Keratinocyte (primary cell): ENCODE measurements at places on chromosomes 5 and 9. TPM values are rescaled to one million over a fixed set of nuclear protein-coding genes. Genes with fewer than 3 reads are reported as not detected.
A peak's percentile ranks its signal among the peaks of the same experiment; 100 is the strongest.

DNA sequence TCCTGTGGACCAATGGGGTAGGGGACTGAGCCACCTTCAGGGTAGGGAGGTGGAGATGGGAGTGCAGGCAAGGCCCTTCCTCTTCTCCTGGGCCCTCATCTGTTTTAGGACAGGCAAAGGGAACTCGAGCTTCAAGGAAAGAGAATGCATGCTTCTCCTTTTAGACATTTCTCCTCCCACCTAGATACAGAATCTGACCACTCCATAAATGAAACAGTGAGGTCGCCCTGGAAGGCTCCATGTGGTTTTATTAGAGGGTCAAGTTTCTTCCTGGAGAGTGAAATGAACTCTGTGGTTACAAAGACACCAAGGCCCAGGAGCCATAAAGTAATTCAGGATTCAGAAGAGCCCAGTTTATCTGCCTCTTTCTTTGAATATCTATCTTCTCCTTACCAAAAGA, 14.9 kb downstream of the LHFPL2 start:
- no peak overlapping the region for H3K27ac ChIP-seq
- H3K4me1 ChIP-seq: peaks cover 5% of the 10 kb centered on the region
- no peak overlapping the region for H3K4me3 ChIP-seq
- DNase-seq: no peak
- peaks cover 32% of the 10 kb centered on the region for H3K36me3 ChIP-seq

DNA sequence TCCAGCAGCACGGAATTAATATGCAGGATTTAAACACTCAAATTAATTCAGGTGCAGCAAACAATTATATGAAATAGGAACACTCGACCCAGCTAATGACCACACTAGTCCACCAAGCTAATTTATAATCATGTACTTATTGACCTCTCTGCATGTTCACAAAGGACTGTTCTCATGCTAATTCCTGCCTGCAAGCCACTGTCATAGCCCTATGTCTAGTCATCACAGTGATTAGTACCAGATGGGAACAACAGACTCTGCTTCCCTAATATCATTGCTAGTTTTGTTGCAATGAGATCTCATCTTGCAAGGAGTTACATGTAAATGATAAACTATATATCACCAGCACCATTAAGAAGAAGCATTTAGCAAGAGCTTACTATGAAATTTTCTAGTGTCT, 553.0 kb upstream of the GRAMD2B start:
- H3K4me3 ChIP-seq: no peak overlapping the region
- peaks cover 14% of the 10 kb centered on the region for H3K4me1 ChIP-seq
- H3K27ac ChIP-seq: no peak overlapping the region
- no peaks in the 10 kb centered on the region for H3K27me3 ChIP-seq
- no peak for DNase-seq

- H3K27me3 ChIP-seq: no peaks in the 10 kb centered on the region
- H3K4me3 ChIP-seq: no peak overlapping the region
Observed at GRCh38 chr5:143055596-143056338, 285.6 kb downstream of the ARHGAP26 start.

DNA sequence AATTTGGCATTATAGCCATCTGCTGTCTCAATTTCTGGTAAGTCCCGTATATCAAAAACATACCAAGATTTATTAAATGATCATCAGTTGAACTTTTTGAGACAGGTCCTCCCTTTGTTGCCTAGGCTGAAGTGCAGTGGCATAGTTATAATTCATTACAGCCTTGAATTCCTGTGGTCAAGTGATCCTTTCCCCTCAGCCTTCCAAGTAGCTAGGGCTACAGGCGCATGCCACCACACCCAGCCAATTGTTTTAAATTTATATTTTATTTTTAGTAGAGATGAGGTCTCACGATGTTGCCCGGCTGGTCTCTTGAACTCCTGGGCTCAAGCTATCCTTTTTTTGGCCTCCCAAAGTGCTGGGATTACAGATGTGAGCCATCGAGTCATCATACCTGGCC, 418.9 kb downstream of the ARHGEF28 start:
- peaks cover 31% of the 10 kb centered on the region for H3K4me1 ChIP-seq
- H3K36me3 ChIP-seq: no peaks in the 10 kb centered on the region
- no peak for DNase-seq
- H3K27me3 ChIP-seq: no peaks in the 10 kb centered on the region

DNA sequence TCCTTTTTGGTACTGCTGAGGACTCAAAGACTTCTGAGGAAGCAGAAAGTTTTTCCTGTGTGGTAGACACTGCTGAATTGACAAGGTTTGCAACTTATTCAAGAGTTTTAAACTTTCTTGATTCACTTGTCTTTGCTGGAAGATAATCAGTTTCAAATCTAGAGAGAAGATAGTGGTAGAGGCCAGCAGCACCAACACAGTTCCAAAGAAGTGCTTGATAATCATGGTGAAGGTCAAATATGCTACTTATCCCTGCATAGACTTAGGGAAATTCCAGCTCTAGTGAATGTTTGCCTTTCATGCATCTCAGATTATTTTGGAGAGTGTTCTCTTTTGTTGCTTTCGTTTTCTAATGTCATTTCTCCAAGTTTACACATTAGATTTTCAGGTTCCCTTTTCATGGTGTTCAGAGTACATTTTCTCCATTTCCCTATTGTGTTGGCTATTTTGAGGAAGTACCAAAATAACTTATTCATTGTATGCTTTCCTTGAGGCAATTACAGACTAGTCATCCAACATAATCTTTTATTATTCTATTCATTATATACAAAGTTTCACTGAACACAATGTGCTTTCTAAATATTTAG, 550 bp downstream of the IFNE start:
- no peaks in the 10 kb centered on the region for H3K4me1 ChIP-seq
- H3K27ac ChIP-seq: no peak overlapping the region
- no peak overlapping the region for H3K4me3 ChIP-seq

- no peak for DNase-seq
- no peak overlapping the region for H3K27ac ChIP-seq
- H3K36me3 ChIP-seq: no peaks in the 10 kb centered on the region
- H3K4me3 ChIP-seq: no peak overlapping the region
Observed at GRCh38 chr9:4266602-4267001, 33.3 kb downstream of the GLIS3 start.

- H3K36me3 ChIP-seq: no peaks in the 10 kb centered on the region
- H3K27ac ChIP-seq: no peak overlapping the region
- no peaks in the 10 kb centered on the region for H3K4me1 ChIP-seq
- no peak for DNase-seq
Observed at GRCh38 chr5:90965110-90965685, 406.6 kb downstream of the ADGRV1 start.

GRCh38 chr5:158861366-158861765, 238.3 kb downstream of the EBF1 start:
- H3K4me3 ChIP-seq: no peak overlapping the region
- H3K27me3 ChIP-seq: peaks cover 3% of the 10 kb centered on the region
- H3K27ac ChIP-seq: no peak overlapping the region
- no peak for DNase-seq

GRCh38 chr5:67105270-67105669, 91.3 kb downstream of the CD180 start:
- peaks cover 23% of the 10 kb centered on the region for H3K36me3 ChIP-seq
- H3K27me3 ChIP-seq: no peaks in the 10 kb centered on the region
- no peak overlapping the region for H3K27ac ChIP-seq

GRCh38 chr9:98330831-98331230, 75.4 kb upstream of the TBC1D2 start:
- no peak for DNase-seq
- no peak overlapping the region for H3K27ac ChIP-seq
- H3K27me3 ChIP-seq: peaks cover 3% of the 10 kb centered on the region

DNA sequence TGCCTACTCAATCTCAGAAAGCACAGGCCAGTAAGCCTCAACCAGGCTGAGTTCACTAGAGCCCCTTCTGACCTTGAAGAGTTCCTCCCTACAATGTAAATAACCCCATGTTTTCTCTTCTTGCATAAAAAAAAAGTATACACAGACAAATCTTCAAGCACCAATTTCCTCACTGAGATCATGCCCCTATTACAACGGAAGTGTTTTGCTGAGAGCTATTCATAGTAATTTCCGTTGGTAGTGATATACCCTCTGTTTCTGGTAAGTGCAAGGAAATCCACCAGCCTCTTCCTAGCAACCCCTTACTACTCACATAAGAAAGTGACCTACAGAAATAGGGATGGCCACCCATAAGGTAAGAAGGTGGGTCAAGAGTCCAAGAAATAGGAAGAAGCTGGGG, 76.4 kb upstream of the TARS1 start:
- no peak for DNase-seq
- no peak overlapping the region for H3K4me3 ChIP-seq
- no peaks in the 10 kb centered on the region for H3K27me3 ChIP-seq

GRCh38 chr5:172904643-172905345, 54.4 kb upstream of the RPL26L1 start:
- no peak overlapping the region for H3K4me3 ChIP-seq
- H3K4me1 ChIP-seq: peaks cover 57% of the 10 kb centered on the region
- peak overlapping the region; percentile 100 for H3K27ac ChIP-seq

DNA sequence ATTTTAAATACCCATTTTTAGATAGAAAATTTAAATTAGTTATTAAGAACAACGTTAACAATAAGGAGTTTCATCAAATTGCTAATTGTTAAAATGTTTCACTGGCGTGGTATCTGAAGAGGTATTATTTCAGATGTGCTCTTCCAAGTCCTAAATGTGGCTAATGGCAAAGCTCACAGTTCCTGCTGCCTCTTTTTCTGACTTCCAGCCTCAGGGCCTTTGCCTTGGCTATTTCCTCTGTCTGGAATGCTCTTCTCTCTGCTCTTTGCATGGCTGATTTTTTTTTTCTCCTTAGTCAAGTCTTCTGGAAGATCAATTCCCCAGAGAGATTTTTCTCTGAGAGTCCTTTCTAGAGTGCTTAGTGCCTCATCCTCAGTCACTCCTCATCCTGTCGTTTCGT, 9.6 kb upstream of the SSBP2 start:
- H3K27me3 ChIP-seq: no peaks in the 10 kb centered on the region
- H3K4me1 ChIP-seq: peaks cover 19% of the 10 kb centered on the region
- H3K36me3 ChIP-seq: no peaks in the 10 kb centered on the region
- no peak overlapping the region for H3K4me3 ChIP-seq
- DNase-seq: no peak

- no peaks in the 10 kb centered on the region for H3K27me3 ChIP-seq
- no peaks in the 10 kb centered on the region for H3K4me1 ChIP-seq
- H3K36me3 ChIP-seq: no peaks in the 10 kb centered on the region
- DNase-seq: no peak
- no peak overlapping the region for H3K27ac ChIP-seq
Observed at GRCh38 chr5:56434986-56435385, 201.9 kb upstream of the ANKRD55 start.

- peak overlapping the region; percentile 87 for H3K27ac ChIP-seq
- no peaks in the 10 kb centered on the region for H3K36me3 ChIP-seq
- no peaks in the 10 kb centered on the region for H3K27me3 ChIP-seq
- H3K4me1 ChIP-seq: peaks cover 27% of the 10 kb centered on the region
- no peak overlapping the region for H3K4me3 ChIP-seq
Observed at GRCh38 chr9:27770541-27770940, 197.3 kb upstream of the C9orf72 start.

GRCh38 chr5:136157514-136157913, 24.9 kb downstream of the SMAD5 start:
- H3K4me1 ChIP-seq: no peaks in the 10 kb centered on the region
- no peak overlapping the region for H3K4me3 ChIP-seq
- DNase-seq: no peak
- H3K36me3 ChIP-seq: peaks cover 11% of the 10 kb centered on the region
- no peak overlapping the region for H3K27ac ChIP-seq
- H3K27me3 ChIP-seq: no peaks in the 10 kb centered on the region

GRCh38 chr9:129888293-129889121, 53.2 kb downstream of the USP20 start:
- H3K27me3 ChIP-seq: no peaks in the 10 kb centered on the region
- no peak for DNase-seq
- H3K4me3 ChIP-seq: no peak overlapping the region
- peaks cover 21% of the 10 kb centered on the region for H3K4me1 ChIP-seq

DNA sequence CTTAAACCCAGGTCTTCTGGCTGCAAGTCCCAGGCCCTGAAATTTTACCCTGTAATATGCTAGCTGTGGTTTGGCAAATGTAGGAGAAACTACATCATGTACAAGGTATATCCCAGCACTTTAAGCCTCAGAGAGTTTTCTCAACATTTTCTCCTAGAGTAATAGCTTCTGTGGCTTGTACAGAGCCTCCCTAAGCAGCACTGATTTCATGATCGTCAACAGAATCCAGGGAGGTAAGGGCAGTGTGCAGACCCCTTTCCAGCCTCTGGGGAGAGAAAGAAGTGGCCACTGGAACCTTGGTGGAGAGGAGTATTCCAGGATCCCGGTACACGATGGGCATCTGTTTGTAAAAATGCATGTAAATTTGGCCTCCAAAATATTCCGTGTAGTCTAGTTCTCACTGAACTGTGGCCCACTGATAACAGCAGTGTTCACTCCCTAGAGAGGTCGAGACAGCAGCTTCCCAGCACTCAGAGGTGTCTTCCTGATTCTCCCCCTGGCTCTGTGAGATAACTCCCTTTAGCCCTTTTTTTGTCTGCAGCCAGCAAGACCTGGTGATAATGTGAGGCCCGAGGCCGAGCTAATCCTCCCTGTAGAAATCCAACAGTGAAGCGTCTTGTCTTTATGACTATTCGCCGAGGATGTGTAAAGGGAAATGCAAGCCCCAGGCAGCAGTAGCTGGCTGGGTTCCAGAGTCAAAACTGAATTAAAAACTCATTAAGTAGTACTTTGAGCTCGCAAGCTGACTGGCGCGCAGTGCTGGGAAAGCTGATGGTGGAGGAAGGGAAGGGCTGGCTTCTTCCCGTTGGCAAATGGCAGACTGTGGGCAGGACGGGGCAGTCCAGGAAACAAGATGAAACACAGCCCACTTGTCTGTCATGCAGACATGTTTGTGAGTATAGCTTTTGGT, 59.0 kb downstream of the MAP1B start:
- no peaks in the 10 kb centered on the region for H3K27me3 ChIP-seq
- H3K27ac ChIP-seq: peak overlapping the region; percentile 57
- H3K4me3 ChIP-seq: no peak overlapping the region
- no peaks in the 10 kb centered on the region for H3K36me3 ChIP-seq
- peaks cover 16% of the 10 kb centered on the region for H3K4me1 ChIP-seq
- DNase-seq: peak; percentile 80

DNA sequence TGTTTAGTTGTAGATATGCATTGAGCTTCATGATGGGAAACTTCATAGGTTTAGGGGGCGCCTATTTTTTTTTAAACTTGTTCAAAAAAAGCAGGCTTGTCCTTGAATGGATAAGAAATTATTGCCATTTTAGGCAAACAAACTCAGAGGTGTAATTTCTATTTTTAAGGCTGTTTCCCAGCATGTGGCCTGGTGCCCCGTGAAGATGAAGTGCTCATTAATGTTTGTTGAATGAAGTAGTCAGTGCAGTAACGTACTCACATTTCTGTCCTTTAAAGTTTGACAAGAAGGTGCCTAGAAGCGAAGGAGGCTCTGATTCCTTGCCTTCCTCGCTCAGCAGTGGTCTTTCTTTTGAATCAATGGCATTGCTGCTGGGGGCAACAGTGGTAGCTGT, 54.3 kb downstream of the ZNF618 start:
- no peak overlapping the region for H3K4me3 ChIP-seq
- no peak for DNase-seq
- no peaks in the 10 kb centered on the region for H3K4me1 ChIP-seq
- no peaks in the 10 kb centered on the region for H3K36me3 ChIP-seq

- DNase-seq: no peak
- H3K4me3 ChIP-seq: peak overlapping the region; percentile 82
- H3K36me3 ChIP-seq: no peaks in the 10 kb centered on the region
Observed at GRCh38 chr5:43514471-43514815, 505 bp downstream of the C5orf34 start.

- H3K36me3 ChIP-seq: no peaks in the 10 kb centered on the region
- no peaks in the 10 kb centered on the region for H3K27me3 ChIP-seq
- peak overlapping the region; percentile 4 for H3K27ac ChIP-seq
- peaks cover 24% of the 10 kb centered on the region for H3K4me1 ChIP-seq
- H3K4me3 ChIP-seq: no peak overlapping the region
- DNase-seq: peak; percentile 73
Observed at GRCh38 chr5:168651648-168652047, 72.5 kb upstream of the PANK3 start.

Gene TMEM215
- polyA plus RNA-seq: not detected in 3 replicates

Gene ESM1
- polyA plus RNA-seq: 0.07 TPM in 1 of 3 replicates, not detected in the others

Gene PPP3R2
- not detected in 3 replicates for polyA plus RNA-seq

Gene STX17
- polyA plus RNA-seq: 9.2 to 12.6 TPM (median 10.7 TPM) in 3 replicates

Gene BHMT
- not detected in 3 replicates for polyA plus RNA-seq

Gene FOXD4L3
- polyA plus RNA-seq: not detected in 3 replicates

Gene FABP6
- polyA plus RNA-seq: 0.25 to 1.7 TPM in 2 of 3 replicates, not detected in the other
